WERI-Rb-1 (cell line): ENCODE measurements at places on chromosomes 1 and 21.

GRCh38 chr1:111032295-111032897 lies 68.7 kb upstream of the LRIF1 start:
- peak; percentile 30 for DNase-seq

DNA sequence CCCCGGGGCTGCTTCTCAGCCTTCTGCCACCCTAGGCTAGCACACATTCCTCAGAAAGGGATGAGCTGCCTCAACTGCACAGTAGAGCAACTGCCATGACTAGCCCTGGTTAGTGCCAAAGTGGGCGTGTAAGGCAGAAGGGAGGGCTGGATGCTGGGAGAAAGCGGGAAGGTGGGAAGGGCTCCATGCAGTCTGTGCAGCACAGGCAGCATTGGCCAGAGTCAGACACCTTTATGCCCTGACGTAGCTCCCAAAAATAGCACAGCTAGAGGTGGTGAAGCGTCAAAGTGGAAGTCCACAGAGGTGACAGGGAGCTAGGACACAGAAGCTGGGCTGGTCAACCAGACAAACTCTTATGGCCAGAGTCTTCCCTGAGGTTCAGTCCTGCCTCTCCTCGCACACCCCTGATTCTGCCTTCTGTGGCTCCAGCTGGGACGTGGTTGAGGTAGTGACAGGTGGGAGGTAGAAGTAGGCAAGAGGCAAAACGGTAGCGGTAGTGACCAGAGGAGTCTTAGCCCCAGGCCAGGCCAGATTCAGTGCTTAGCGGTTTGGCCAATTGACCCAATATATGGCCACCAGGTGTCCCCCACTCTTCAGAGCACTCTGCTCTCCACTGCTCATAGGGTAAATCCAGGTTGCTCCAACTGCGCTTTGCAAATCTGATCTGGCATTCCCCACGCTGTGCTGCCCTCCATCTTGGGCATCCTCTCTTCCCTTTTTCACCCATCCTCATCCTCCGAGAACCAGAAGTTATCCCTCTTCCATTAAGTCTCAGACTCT lies 45.6 kb downstream of the DDX20 start:
- peak; percentile 26 for DNase-seq

GRCh38 chr1:76264642-76265041 lies 190.1 kb downstream of the ST6GALNAC3 start:
- no peak for DNase-seq

DNA sequence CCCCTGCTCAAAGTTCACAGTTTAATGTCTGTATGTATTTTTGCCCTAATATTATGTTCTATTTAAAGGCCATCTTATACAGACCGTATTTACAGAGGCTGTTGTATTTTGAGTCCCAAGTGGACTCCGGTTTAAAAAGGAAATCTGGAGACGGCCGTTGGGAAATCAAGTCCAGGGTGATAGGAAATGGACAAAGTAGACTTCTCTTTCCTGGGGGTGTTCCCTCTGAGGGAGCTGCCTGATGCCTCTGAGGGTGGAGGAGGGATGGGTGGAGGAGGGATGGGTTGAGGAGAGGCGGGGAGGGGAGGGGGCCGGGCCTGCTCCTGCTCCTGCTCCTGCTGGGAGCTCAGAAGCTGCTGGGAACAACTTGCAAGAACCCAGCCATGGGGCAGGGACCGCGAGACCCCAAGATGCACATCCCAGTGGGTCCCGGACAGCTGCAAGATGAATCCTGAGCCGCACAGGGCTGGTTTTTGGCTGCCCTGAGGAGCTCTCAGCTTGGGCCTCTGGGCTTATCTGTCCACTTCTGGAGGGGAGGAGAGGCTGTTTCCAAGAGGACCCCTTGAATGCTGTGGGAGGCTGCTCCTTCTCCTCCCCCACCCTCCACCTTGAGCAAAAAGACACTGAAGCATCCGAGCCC lies 12.0 kb upstream of the ACTL8 start:
- DNase-seq: no peak

DNA sequence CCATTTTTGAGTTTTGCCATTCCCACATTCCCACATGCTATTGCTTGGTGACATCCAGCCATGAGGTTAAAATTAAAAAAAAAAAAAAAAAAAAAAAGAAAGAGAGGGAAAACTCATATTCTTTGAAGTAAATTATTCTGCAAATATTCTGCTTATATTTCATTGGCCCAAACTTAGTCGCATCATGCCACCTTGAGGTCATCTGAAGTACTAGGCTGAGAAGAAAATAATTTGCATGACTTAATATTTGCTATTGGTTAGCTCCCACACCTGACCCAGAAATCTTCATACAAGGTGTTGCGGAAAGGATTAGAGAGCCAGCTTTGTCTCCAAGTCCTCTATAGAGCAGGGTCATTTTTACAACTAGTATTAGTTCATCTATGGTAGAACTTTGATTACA lies 2206.0 kb downstream of the MRPL39 start:
- DNase-seq: peak; percentile 20

- peak; percentile 48 for DNase-seq
Measured at GRCh38 chr1:212699625-212700222, at the start of gene BATF3. BATF3 (minus strand) TSS chr1:212699840; CDS start chr1:212699762, 78 bp downstream.

DNA sequence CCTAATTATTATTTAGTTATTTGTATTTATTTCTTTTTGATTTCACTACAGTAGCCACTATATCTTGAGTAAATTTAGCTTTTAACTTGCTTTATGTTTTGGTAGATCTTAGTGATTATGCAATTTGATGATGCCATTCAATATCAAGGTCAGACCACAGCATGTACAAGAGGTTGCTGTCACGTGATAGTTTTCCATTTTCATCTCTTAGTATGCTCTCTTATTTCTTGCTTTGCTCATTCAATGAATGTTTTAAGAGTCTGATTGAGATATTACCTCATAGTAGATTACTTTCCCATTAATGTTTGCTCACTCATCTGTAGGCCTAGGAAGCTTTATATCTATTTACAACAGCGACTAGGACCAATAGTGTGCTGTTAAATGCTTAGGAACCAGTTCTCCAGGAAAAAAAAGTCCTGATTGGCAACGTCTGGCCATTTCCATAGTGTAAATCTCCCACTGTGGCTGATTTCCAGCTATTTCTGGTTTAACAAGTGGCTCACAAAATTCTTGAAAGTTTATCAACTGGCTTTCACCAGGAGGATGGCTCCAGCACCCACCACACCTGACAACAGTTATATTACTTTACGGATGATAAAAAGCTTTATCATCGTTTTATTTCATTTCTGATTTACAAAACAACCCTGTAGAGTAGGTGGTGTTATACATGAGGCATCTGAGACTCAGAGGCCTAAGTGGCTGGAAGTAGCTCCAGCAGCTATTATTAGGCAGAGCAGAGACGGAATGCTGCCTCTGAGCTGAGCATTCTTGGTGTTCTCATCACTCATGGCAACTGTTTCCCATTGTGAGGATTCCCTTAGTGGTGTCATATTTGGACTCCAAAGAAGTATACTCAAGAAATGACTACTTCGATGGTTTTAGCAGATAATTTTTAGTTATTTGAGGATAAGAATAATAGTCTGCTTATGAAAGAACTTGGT lies 235.2 kb downstream of the DISC1 start:
- no peak for DNase-seq
